ENCODE measurements at places on chromosomes 5 and 9.

GRCh38 chr9:135890190-135891026 lies 16.9 kb downstream of the CAMSAP1 start:
- no peak for DNase-seq

- no peak for DNase-seq
These were observed 57.3 kb upstream of the UBAC1 start for GRCh38 chr9:136018257-136019031.

- DNase-seq, result no peak
These were observed 215.1 kb upstream of the RFX3 start for GRCh38 chr9:3740690-3741419.

- no peak for DNase-seq
These were observed 171.9 kb downstream of the ZNF462 start for GRCh38 chr9:107034831-107035230.

GRCh38 chr9:2018162-2018643 lies 3.1 kb downstream of the SMARCA2 start:
- DNase-seq, result no peak

DNA sequence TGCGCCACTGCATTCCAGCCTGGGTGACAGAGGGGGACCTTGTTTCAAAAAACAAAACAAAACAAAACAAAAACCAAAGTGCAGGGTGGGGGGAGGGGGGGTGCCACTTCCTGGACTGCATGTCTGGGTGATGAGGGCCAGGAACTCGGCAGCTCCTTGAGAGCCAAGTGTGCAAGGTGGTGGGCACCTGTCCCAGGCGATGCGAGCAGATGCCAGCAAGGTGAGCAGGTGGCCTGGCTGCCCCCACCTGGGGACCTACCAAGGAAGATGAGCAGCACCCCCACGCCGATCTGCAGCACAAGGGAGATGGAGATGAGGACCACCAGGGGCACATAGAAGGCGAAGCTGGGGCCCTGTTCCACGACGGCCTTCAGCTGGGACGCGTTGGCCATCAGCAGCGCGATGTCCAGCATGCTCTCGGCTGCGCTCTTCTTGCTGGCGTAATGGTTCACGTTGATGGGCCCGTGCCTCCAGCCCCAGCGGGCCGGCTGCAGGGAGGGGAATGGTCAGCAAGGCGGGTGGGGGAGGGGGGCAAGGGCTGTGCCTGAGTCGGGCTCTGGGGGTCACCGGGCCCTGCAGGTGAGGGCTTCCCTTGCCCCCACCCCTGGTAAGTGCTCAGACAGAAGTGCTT lies 7.8 kb downstream of the NINJ1 start:
- DNase-seq, result no peak

GRCh38 chr5:113480243-113480642 lies 8.0 kb downstream of the MCC start:
- DNase-seq, result no peak

DNA sequence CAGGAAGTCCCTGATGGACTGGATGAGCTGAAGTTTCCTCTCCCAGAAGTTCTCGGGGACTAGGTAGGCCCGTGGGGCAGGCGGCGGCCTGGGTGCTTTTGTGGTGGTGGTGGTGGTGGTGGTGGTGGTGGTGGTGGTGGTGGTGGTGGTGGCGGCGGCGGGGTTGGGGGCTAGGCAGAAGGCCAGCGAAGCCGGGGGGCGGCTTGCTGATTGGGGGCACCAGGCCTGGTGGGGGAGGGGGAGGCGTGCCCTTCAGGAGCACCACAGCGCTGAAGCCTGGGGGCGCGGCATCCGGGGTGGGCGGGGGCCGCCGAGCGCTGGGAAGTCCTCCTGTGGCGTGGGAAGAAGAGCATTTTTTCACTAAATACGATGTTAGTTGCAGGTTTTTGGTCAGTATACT lies 26.9 kb downstream of the SPATA31C1 start:
- DNase-seq, result no peak

DNA sequence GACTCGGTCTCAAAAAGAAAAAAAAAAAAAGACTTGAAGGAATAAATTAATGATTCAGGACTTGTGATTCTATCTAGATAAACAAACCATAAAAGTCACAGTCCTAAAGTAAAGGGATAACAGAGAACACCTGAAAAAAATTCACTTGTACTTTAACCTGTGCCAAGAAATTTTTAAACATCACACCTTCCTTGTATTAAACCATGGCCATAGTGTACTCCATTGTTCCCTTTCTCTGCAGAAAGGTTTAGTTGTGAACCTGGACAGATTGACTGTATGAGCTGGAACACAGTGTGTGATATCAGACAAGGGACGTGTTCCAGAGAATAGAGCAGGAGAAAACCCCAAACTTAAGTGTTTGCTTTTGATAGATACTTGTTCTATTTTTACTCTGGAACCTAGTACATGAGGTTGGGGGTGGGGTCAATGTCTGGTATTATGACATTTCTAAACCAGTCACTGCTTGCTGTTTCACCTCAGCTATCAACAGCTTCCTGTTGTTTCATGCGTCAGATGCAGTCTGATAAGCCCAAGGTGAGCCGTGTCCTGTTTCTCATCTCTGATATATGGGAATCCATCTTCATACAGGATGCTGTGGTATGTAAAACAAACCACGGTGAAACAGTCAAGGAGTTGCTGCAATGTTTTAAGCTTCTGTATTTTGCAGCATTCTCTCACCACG lies 62.5 kb upstream of the ITGA1 start:
- no peak for DNase-seq

DNA sequence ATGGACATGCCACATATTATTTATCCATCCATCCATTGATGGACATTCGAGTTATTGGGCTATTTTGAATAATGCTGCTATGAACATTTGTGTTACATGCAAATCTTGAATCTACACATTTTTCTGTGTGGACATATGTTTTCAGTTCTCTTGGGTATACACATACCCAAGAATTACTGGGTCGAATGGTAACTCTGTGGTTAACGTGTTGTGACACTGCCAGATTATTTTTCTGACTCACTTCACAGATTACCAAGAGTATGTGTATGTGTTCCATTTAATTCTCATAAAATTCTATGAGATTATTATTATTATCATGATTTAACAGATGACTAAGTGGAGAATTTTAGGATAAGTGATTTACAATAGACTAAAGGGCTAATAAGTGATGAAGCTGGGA lies 26.7 kb downstream of the CYFIP2 start:
- no peak for DNase-seq

DNA sequence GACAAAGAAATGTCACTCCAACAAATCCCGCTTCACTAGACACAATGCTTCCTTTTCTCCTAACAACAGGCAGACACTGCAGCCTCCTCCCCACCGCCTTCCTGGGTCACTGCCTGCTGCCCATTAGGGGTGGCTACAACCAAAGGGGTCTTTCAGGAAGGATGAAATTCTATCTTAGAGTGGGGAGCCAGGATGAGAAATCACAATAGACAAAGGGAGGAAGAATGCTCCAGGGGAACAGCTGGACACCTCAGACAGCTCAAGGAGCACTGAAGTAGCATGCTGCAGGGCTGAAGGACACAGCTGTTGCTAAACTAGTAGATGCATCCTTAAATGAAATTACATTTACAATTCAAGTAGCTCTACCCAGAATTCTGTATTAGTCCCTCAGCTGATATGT lies 54.2 kb downstream of the PRELID2 start:
- DNase-seq, result no peak

DNA sequence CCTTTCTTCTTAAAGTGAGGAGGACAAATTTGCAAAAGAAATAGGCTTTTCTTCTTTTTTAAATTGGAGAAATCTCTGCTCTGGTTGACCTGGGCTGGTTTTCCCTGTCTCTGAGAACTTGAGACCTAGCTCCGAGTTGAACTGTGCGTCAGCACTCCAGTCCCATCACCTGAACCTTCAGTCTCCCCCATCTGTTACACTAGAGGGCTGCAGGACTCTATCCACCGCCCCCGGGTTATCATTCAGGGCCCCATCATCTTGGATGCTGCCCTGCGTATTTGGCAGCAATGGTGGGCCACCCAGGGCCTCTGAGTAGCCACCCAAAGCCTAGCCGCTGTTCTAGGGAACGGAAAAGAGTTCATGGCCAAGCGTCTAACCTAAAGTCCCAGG lies 2.5 kb downstream of the FOXE1 start:
- no peak for DNase-seq

- no peak for DNase-seq
These were observed 16.2 kb upstream of the MAT2B start for GRCh38 chr5:163489055-163489744.

DNA sequence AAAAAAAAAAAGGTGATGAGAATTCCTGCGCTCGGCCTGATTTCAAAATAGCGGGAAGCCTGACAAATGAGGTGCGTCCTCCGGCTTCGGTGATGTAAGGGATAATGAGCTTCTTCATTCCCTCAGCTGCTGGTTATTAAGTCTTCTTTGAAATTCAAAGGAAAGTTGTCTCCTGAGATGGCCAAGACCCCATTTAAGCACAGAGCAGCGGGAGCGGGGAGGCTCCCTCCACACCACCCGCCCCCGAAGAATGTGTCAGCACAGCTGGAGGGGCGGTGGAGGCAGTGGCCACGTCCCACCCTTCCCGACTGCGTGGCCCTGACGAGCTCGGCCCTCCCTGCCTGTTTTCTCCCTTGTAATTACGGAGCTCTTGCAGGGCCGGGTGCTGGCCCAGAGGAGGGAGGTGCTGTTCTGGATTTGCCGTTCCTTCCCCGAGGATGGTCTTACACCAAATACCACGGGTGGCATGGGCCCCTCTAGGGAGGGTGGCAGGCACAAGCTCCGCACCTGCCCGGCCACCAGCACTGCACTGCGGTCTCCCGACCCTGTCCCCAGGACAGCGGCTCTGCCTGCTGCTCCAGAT lies 31.0 kb downstream of the SLC9A3 start:
- DNase-seq, result no peak

DNA sequence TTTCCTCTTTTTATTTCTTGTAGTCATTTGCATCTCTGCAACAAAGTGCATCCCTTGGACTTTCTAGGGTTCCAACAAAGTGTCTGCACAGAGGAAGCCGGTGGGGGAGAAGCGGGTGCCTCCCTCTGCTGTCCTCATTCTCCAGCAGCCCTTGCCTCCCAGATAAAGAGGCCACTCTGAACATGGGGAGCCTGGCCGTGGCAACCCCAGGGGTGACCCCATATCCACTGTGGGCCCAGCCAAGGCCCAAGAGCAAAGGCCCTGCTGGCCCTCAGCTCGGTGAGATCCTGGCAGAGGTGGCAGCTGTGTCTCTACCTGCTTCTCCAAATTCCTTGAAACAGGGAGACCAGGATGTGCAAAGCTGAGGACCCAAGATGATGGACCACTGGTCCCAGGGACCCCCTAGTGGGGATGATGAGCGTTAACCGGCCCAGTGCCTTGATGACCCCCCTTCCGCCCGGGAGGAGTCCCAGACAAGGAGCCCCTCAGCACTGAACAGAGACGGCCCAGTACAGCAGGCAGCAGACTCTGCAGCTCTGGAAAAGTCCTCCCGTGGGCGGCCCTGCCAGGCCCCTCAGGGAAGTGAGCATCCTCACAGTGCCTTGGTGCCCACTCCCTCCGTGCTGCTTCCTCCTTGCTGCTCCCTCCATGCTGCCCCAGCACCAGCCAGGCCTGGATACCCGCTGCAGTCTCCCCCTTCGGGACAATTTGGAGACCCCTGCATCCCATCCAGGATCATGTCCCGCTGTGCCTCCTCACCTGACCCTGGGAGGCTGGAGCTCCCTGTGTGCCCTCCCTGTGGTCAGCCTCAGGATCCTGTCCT lies 62.5 kb downstream of the MRPL36 start:
- no peak for DNase-seq

- peak; percentile 86 for DNase-seq
These were observed 11.8 kb downstream of the MRPS27 start for GRCh38 chr5:72307968-72308852.

GRCh38 chr5:150001660-150002486 lies 1.3 kb downstream of the HMGXB3 start:
- no peak for DNase-seq

DNA sequence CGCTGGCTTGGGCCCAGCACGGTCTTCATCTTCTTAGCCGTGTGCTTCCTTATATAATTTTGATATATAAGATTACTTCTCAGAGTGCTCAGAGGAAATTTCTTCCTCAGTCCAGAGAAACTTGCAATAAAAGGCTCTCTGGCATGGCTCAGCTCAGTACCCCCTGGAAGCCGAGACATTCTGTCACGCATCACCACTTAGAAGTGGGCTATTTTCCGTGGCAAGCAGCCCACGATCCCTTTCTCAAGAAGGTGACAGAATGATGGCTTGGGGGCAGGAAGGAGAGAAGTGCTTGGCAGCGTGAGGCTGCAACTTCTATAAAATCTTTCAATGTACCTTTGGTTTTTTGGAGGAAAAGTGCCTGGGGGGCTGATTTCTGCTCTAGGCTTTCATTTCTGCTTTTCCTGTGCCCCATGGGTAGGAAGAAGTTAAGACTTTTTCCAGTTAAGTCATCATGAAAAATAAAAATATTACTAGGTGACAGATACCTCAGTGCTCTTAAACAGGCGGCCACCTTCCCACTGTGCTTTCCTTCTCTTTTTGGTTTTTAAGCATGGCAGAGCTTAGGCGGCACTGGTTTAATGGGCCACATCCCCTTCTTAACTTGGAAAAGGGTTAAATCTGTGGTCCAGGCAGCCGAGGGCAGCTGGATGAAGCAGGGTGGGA lies 104.6 kb downstream of the MVB12B start:
- no peak for DNase-seq

DNA sequence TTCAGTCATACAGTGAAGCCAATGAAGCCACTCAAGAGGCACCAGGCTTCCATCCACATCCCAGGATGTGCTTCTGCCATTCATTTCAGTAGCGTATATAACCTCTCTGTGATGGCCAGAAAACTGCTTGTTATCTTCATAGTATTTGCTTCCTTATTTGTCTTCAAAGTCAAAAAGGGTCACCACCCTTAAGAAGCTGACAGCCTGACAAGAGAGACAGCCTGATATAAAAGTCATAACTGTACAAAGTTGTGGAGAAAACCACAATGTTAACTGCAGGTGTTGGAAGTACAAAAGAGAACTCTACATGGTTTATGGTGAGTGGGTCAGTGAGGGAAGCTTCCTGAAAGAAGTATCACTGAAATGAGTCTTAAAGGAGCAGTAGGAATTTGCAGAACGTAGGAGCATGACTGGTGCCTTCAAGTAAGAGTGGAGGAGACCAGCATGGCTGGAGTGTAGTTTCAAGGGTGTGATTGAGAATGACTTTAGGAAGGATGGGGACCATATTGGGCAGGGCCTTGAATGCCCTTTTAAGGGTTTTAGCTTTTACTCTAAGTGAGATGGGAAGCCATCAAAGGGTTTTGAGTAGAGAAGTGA lies 33.7 kb downstream of the NIM1K start:
- no peak for DNase-seq

DNA sequence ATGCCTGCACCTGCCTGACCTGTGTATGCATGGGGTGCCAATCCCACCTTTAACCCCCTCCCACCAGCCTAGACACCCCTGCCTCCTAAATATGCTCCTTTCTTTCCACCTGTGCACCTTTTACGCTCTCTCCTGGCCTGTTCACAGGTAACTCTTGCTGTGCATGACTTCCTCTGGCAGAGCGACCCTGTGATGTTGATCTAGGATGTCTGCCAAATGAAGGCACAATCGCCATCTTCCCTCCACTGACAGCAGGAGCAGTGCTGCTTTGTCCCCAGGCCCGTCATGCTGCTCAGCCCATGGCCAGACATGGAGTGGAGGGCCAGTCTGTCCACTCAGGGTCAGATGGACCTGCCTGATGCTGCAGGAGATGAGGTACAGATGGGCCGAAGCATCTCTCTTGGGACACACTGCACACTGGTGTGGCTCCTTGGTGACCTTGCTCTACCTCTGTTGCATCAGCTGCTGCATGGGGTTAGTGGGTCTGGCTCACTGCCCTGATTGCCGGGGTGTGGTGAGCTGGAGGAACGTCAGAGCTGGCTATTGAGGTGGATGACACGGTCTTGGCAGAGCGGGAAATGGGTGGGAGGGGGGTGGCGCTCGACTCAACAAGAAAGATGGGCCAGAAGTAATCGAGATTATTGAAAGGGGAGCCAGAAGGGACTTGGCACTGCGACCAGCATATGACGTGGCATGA lies 101.7 kb upstream of the PITX1 start:
- DNase-seq, result no peak

Measured in stimulated activated CD8-positive, alpha-beta memory T cell treated with anti-CD3 and anti-CD28 coated beads, Interleukin-15, amount 100 ng/mL, for 24 hours (primary cell).